Stimulated activated CD4-positive, alpha-beta T cell treated with anti-CD3 and anti-CD28 coated beads, TNF-alpha, amount 100 ng/mL, for 1 hour (primary cell): ENCODE measurements at places on chromosomes 7 and 10.

DNA sequence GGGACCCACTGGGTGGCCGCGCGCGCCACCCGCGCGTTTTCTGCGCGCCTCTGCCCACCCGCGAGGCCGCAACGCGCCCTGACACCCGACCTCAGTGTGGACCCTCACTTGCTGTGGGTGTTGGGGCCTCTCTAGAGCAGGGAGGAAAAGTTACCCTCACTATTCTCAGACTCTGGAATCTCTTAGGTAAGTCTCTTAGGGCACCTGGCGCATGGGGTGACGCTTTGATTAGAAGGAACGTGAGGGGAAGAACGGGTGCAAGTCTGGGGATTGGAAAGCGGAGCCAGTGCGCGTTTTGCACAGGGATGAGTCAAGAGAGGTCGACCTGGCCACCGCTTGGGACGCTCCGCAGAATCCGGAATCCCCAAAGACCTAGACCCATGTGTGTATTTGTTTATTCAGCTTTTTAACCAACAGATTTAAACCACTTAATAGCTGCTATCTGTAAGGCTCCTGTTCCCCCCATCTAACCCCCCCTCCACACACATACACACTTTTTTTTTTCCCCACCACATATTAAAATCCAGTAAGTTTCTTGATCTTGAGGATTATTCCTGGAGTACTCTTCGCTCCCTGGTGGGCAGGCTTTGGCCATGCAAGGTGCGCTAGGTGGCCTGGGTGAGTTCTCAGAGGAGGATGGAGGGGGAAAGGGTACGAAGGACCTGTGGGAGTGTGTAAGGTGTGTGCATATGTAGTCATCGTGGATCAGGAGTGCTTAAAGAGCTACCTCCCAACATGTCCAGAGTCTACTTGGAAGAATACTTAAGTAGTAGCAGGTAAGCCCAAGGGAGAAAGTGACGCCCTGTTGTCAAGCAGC is 169.1 kb upstream of the PPP1R3A start:
- no peak for DNase-seq

DNA sequence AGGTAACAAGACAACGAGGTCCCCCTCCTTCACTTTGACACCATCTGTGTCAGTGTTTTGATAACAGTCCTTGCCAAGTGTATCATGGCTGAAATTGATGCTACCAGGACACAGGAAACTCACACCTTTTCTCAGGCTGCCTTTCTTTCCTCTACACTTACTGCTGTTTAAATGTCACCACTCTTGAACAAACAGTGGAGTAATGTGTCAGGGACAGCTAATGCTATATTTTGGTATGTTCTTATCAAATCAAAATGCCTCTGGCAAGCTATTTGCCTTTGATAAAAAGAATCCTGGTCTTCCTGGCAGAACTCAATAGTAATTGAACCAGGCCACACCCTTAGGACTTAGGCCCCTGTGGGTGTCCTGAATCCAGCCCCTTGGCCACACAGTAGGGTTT is 692.9 kb downstream of the LRMDA start:
- DNase-seq = no peak

DNA sequence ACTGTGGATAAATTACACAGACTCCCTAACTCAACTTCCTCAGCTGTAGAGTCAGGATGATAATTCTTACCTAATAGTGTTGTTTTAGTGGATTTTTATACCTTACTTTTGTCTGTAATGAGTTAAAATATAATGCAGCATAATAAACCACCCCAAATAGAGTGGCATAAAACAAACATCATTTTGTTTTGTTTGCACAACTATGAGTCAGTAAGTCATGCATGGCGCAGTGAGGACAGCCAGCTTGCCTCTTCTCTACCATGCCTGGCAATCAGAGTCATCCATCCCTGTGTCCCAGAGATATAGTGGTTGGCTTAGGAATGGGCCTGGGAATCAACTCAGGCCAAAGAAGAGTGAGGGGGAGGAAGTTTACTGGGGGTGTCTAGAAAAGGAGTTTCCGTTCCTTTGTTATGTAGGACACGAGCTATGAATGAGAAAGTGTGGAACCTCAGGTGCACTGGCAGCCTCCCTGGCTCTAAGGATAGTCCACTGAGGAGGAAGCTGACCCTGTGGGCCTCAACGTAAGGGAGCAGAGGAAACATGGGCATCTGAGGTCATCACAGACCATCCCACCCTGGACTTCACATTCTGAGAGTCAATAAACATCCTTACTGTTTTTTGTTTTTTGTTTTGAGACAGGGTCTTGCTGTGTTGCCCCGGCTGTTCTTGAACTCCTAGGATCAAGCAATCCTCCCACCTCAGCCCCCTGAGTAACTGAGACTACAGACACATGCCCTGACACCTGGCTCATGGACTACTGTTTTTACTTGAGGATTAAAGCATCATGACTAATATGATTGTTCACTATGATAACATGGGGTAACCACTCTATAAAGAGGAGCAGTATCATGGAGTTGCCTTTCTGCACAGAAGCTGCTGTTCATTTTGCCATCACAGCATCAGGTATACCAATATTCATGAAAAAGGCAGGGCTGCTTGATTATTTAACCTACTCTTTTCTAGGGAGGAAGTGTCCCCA is 21.0 kb upstream of the GRB10 start:
- DNase-seq = no peak

DNA sequence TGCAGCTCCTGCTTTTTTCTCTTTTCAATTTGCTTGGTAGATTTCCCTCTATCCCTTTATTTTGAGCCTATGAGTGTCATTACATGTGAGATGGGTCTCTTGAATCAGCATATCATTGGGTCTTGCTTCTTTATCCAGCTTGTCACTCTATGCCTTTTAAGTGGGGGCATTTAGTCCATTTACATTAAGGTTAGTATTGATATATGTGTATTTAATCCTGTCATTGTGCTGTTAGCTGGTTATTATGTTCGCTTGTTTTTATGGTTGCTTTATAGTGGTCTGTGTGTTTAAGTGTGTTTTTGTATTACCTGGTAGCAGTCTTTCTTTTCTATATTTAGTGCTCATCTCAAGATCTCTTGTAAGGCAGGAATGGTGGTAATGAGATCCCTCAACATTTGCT is 17.0 kb downstream of the GIMAP7 start:
- no peak for DNase-seq

DNA sequence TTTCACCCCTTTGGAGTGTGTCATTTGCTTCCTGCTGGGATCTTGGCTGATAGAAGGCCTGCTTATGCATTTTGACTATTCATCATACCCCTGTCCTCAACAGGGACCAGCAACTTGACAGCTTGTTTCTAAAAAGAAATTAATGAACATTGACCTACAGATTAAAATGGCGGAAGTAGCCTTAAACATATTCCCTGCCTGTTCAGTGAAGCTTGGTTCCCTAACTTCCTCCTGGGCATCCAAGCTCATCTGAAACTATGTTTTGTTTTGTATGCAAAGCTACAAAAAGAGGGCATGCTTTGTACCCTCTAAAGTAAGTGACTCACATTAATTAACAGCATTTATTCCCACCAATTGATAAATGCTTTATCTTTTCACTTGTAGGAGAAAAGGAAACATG is 26.8 kb upstream of the CDK14 start:
- DNase-seq = no peak

GRCh38 chr7:29391262-29391661 is 172.4 kb upstream of the PRR15 start:
- DNase-seq = no peak

DNA sequence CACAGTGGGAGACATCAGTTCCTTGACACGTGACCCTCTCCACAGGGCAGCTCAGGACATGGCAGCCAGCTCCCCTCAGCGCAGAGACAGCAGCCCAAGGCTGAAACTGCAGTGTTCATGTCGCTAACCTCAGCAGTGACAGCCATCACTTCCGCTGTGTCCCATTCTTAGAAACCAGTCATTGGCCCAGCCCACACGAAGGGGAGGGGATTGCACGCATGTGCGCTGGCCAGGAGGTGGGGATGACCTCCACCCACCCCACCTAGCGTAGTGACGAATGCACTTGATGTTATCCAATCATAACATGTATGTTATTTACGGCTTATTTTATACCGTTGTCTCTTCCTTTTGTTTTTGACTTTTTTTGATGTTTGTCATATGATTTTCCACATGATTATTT is 36.9 kb upstream of the EGFR start:
- DNase-seq = no peak

DNA sequence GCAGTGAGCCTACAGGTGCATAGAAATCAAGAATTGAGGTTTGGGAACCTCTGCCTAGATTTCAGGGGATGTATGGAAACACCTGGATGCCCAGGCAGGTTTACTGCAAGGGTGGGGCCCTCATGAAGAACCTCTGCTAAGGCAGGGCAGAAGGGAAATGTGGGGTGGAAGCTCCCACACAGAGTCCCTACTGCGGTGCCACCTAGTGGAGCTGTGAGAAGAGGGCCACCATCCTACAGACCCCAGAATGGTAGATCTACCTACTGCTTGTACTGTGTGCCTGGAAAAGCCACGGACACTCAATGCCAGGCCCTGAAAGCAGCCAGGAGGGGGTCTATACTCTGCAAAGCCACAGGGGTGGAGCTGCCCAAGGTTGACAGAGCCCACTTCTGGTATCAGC is 533.5 kb downstream of the GPAM start:
- DNase-seq = no peak

DNA sequence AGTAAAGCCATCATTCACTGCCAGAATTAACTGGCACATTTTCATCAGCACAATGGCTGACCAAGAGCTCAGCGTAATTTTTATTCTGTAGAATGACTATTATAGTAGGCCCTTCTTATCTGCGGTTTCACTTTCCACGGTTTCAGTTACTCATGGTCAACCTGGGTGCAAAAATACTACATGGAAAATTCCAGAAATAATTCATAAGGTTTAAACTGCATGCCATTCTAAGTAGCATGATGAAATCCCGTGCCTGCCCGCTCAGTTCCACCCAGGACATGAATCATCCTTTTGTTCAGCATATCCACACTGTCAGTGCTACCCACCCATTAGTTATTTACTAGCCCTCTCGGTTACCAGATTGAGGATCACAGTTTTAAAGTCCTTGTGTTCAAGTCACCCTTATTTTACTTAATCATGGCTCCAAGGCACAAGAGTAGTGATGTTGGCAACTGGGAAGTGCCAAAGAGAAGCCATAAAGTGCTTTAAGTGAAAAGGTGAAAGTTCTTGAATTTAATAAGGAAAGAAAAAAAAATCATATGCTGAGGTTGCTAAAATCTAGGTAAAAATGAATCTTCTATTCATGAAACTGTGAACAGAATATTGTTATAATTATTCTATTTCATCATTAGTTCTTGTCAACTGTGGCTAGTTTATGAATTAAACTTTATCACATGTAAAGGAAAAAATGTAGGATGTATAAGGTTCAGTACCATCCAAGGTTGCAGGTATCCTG is 204.9 kb downstream of the DOCK4 start:
- no peak for DNase-seq

DNA sequence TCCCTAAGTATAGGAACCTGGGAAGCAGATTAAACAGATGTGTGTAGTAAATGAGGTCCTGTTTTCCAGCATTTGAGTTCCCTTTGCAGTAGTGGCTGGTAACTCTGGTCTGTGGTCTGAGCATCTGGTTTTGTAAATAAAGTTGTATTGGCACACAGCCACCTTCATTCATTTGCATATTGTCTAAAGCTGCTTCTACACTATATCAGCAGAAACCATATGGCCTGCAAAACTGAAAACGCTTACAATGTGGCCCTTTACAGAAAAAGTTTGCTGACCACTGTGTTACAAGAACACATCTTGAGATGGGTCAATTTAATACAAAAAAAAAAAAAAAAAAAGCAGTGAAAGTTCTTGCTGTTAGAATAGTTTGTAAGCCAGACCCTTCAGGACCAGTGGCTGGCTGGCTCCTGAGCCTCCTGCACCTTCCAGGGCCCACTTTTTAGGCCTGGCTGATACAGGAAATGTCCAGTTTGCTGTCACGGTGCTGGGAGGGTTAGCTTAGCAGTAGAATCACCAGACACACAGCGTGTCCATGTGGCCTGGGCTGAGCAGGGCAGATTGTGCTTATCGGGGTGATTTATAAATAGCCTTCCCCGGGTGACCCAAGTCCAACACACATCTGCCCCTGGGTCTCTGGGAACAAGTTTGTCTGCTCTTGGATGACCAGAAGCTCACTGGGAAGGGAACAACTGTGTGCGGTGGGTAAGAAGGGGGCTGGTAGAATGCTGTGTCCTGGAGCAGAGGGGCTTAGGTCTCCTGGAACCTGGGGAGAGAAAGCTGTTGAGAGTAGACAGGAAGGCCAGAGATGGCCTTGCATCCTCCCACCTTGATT is 1.4 kb downstream of the C10orf71 start:
- no peak for DNase-seq

DNA sequence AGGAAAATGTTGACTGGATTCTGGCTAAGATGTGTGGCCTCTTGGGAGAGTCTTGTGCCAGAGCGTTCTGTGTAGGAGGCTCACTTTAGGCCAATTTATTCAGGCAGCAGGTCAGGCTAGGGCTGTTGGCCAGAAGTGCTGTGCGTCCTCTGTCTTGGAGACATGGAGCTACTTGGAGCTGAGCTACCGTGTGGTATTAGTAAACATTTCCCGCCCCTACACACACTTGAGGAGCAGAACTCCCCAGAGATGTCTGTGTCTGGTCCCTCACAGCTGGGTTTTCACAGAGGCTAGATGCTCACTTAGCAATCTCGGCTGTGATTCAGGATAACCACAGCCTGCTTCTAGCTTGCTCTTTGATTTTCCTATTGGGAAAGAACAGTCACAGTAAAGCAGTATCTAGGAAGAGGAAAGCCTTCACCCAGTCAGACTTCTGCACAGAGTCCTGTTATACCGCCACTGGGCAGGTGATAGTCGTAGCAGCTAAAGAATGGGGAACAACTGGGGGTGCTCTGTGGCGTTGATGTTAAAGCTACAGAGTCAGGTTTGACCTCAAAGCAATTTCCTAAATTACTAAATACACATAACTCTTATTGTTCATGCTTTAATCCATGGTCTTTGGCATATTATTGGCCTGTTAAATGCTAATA is 86.7 kb downstream of the MDFIC start:
- no peak for DNase-seq

- DNase-seq = no peak
Measured at GRCh38 chr7:91323626-91324158, 59.5 kb downstream of the FZD1 start.

DNA sequence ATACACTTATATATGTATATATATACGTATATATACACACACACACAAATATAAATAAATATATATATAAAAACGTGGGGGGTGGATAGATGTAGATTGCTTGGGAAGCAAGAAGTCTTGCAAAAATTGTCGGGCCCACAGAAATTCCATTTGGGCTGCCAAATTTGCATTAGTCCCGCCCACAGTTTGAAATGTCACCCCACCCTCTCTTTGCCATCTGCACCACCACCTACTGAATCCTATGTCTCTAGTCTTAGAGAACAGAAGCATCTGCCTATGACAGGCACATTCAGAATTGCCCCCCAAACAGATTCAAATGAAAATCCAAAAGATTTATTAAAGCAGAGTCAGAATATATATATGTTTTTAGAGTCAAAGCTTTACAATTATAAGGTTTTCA is 25.6 kb upstream of the CACNA2D1 start:
- DNase-seq = no peak

GRCh38 chr7:73573276-73573675 is 5.1 kb downstream of the TBL2 start:
- DNase-seq = no peak

DNA sequence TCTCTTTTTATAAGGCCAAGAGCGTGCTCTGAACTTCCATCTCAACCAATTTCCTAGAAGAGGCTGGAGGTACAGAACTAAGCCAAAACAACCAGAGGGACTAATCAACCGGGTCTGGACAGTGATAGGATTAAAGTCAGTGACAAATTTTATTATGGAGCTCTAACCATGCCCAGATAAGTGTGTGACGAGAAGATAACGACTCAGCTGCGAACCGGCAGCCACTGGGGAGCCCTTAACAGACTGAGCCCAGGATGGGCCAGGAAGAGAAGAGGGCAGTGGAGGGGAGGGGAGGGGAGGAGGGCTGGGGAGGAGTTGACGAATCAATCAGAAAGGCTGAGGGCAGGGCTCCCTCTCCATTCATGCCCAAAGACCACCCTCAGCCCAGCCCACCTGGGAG is 119.9 kb downstream of the PLXNA4 start:
- no peak for DNase-seq
